ENCODE measurements at places on chromosomes 1 and 21. TPM values are rescaled to one million over a fixed set of nuclear protein-coding genes. Genes with fewer than 3 reads are reported as not detected.
A peak's percentile ranks its signal among the peaks of the same experiment; 100 is the strongest.

DNA sequence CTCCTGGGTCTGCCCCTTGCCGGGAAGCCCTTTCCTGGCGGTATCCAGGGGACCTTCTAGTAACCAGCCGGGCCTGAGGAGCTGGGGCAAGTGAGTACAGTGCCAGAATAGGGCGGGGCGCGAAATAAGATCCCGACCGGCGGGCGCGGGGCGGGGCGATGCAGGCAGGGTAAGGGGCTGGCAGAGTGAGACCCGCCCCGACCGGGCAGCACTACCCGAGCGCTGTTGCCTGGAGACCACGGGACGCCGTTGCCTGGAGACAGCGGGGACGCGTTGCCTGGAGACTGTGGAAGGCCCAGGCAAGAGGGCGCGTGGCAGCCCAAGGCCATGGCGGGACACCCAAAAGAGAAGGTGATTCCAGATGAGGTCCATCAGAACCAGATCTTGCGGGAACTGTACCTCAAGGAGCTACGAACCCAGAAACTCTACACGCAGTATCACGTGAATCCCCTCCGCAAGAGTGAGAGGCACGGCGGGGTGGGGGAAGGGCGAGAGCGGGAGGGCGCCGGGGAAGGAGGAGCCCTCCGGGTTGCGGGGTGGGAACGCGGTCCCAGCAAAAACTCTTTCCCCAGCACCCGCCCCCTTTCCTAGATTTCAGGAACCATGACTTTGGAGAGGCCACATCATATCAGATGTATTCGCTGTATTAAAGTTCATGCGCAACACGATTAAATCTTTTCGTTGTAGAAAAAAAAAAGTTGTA is 24.3 kb downstream of the EBNA1BP2 start:
- peak; percentile 72 for DNase-seq

The FTCD gene
- total RNA-seq, result 0.45 TPM

The FRRS1 gene
- 17.1 TPM for total RNA-seq

DNA sequence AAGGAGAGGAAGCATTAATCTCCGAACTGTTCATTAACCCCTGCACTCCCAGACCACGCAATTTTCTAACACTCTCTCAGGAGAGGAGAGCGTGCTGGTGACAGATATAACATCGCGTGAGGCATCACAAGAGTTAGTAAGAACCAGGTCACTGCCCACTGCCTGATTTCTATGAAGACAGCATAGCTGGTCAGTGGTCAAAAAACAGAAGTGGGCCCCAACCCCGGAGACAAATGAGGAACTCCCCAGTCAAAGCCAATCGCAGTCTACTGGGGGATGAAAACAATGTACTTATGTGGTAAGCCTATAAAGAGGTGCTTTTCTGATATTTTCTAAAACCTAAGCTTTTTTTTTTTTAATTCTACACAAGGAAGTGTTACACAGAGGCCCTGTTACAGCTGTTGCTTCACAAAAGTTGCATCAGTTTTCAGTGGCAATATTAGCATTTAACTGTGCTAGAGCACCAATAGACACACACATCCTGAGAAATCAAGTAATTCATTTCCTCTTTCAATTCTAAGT is 231.8 kb upstream of the IRF2BP2 start:
- no peak for DNase-seq

The RNU1-2 gene
- 1,159 TPM for total RNA-seq

GRCh38 chr1:159853417-159854115 is 8.9 kb downstream of the VSIG8 start:
- DNase-seq, result no peak

The UMODL1 gene
- 0.37 TPM for total RNA-seq

DNA sequence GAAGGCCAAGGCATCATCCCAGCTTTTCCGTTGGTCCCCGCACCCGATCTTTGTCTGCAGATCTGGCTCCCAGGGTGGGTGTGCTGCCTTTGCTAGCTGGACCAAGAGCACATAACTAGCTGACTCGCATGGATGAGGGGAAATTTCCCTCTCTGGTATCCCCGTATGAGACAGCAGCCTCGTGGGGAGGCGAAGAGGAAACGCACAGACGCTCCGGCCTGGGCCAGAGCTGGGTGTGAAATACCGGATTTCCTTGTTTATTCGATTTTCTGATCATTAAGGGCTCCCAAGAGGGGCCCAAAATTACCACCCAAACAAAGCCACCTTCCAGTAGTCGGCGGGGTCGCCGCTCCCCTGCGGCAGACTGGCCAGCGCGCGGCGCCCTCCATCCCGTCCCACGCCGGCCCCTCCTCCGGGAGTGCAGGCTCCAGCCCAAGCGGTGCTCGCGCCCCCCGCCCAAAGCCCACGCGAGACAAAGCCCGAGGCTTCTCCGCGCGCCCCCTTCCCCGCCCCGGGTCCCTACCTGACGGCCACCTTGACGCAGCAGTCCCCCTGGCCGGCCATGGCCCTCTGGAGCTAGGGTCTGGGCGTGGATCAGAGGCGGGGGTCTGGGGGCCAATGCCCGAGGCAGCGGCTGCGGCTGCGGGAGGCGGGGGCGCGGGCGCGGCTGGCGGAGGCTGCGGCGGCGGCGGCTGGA is 546 bp downstream of the KIF21B start:
- peak; percentile 32 for DNase-seq

- DNase-seq, result no peak
Measured at GRCh38 chr1:41278076-41278475, 36.0 kb upstream of the SCMH1 start.

The YIPF1 gene
- total RNA-seq, result 35.3 TPM

The TNFSF4 gene
- 0.44 TPM for total RNA-seq

DNA sequence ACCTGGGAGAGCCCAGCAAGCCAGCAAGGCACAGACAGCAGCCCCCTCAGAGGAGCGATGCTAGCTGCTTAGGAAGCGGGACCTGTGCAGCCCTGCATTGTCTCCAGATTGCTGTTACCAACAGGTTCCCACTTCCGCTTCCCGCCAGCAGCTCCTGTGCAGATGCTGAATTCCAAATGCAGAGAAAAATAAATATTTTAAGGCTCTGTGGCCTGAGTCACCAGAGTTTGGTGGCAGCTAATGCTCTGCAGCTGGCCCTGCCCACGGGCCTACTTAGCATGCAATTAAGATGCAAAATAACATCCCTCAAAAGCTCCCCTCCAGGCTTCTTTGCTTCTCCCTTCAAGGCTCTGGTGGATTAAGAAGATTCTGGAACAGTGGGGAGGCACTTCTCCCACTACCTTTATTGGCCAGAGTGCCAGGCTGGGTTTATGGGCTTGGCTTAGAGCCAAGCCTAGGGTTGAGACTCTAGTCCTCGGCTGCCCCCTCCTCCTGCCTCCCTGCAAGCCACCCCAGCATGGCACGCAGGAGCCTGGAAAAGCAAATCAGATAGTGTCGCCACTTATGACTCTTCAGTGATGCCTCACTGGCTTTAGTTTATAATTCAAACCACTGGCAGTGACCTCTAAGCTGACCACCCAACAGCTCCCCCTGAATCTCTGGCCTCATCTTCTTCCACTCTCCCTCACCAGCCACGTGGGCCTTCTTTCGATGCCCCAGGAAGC is 207.1 kb upstream of the ZC3H12A start:
- DNase-seq, result no peak

- DNase-seq, result peak; percentile 72
Measured at GRCh38 chr1:235648407-235648907, 1.1 kb downstream of the GNG4 start.

The PLCH2 gene
- total RNA-seq, result 3.8 TPM

DNA sequence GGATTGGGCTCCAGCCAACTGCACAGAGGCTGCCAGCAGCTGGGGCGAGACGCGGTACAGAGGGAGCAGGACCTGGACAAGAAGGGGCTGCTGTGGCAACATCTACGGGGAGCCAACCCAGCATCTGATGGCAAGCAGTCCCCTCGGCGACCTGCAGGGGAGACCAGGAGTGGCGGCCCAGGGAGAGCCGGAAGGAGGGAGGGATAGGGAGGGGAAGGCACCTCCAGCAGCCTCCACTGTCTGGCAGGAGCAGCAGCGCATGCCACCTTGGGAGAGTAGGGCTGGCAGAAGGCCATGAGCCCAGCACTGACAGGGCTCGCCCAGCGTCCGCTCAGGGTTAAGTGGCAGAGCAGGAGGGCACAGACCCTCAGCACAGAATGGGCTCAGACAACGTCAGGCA is 17.3 kb downstream of the CHD5 start:
- no peak for DNase-seq

The KCNJ9 gene
- total RNA-seq, result 0.30 TPM

DNA sequence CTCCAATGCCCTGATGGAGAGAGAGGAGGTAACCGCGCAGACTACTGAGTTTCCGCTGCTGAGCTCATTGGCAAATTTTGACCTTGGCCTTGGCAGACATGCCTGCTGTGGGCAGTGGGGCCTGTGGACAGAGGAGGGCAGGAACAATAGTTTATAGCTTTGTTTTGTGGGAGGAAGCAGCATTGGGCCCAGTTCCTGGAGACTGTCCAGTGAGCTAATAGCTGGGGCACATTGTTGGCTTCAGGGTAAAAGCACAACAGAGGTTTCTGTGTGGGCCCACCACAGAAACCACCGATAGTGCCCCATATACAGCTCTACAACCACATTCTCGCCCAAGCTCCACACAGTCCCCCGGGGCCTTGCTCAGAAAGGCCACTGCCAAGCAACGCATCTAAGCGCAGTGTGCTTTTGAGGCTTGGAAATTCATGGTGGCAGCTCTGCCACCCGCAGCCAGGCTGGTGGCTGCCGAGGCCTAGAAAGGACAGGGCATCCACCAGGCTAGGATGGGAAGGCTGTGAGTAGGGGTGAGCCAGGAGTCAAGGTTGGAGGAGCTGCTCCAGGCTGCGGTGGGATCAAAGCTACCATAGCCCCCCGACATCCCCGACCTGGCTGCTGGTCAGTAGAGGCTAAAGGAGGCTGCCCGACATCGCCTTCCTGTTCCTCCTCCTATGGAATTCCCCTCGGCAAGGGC is 43.2 kb downstream of the NEK2 start:
- no peak for DNase-seq

GRCh38 chr1:207049974-207050391 is 1.0 kb downstream of the YOD1 start:
- DNase-seq, result peak; percentile 78

DNA sequence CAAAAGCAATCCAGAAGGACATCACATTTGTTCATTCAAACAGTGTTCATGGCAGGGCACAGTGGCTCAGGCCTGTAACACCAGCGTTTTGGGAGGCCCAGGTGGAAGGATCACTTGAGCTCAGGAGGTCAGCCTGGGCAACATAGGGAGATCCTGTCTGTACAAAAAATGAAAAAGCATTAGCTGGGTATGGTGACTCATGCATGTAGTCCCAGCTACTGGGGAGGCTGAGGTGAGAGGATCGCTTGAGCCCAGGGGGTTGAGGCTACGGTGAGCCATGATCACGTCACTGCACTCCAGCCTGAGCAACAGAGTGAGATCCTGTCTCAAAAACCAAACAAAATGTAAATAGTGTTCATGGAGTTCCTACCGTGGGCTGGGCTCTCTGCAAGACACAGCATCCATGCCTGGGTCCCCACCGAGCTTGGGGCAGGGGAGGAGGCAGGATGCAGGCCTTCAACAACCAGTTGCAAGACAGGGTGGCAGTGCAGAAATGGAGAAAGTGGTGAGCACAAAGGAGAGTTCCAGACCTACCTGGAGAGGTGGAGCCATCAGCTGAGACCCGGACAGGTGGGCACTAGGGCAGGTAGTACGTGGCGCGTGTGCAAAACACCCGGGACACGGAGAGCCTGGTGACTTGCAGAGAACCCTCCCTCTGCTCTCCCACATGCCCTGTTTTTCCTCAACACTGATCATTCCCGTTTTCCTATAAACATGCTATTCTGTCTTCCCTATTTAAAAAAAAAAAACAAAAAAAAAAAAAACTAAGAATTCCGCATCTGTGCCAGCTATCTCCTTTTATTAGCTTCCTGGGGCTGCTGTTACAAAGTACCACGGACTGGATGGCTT is 138.9 kb downstream of the TOMM20 start:
- no peak for DNase-seq

The SLFNL1 gene
- total RNA-seq, result 0.27 TPM

The KCNA2 gene
- 0.61 TPM for total RNA-seq

DNA sequence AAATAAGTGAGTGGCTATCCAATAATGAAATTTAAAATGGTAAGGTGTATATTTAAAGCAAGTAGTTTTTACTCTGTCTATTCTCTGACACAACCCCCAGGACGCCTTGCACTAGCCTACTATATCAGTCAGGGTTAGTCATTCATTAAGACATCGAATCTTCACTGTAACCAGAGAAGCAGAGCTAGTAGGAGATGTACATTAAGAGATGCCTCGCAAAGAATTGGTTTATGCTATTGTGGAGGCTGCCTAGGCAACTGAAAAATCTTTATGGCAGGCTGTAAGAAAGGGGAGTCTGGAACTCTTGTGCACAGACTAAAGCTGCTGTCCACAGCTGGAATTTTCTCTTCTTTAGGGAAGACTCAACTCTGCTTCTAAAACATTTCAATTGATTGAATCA is 28.8 kb downstream of the NTNG1 start:
- DNase-seq, result no peak

- DNase-seq, result no peak
Measured at GRCh38 chr1:119160866-119161265, 20.4 kb upstream of the WARS2 start.

The CLDN14 gene
- total RNA-seq, result 0.17 TPM

- no peak for DNase-seq
Measured at GRCh38 chr1:221509575-221510355, 232.1 kb downstream of the DUSP10 start.

DNA sequence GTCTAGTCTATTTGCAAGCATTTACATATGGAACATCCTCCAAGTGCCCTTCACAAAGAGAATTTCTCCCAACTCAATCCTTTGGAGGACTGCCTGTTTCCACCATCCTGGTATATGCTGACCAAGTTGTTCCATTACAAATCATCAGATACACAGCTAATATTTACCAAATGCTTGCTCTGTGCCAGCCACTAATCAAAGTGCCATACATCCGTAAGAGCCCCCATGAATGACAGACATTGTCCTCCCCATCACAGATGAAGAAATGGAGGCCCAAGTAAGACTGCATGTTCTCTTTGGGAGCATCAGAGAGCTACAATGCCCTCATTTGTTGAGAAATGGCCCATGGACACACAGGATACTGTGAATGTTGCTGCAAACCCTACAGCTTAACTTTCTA is 130.0 kb upstream of the BACE2 start:
- DNase-seq, result no peak

Measured in colonic mucosa (tissue), 4 donors.